ENCODE measurements at places on chromosomes 7 and 10. TPM values are rescaled to one million over a fixed set of nuclear protein-coding genes. Genes with fewer than 3 reads are reported as not detected.

DNA sequence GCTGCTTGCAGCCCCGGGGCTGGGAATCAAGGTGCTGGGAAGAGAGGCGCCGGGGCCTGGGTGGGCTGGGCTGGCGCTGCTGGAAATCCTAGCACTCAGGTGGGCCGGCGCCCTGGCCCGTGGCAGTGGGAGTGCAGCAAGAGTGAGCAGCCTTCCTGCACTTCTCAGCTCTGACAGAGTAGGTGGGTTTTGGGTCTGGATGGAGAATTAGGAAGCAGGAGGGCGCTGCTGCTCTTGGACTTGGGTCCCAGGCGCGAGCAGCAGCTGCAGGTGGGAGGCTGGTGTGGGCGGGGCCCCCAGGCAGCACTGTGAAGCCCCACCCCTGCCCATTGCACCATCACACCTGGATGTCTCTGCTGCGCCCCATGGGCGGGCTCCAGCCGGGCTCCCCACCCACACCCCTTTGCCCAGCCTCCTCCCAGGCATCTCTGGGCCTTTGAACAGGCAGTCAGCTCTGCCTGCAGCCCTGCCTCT is 6.0 kb downstream of the BRI3 start:
- no peak overlapping the region for H3K27ac ChIP-seq
- H3K36me3 ChIP-seq, result peaks cover 4% of the 10 kb centered on the region
- no peak overlapping the region for H3K4me3 ChIP-seq
- no peaks in the 10 kb centered on the region for H3K27me3 ChIP-seq
- peaks cover 33% of the 10 kb centered on the region for H3K4me1 ChIP-seq

- peaks cover 3% of the 10 kb centered on the region for H3K36me3 ChIP-seq
- no peak for DNase-seq
Observed at GRCh38 chr7:130444234-130444633, 3.4 kb upstream of the CEP41 start.

GRCh38 chr10:24858288-24859270 is 93.8 kb downstream of the PRTFDC1 start:
- no peak overlapping the region for H3K4me3 ChIP-seq
- peaks cover 2% of the 10 kb centered on the region for H3K4me1 ChIP-seq
- no peaks in the 10 kb centered on the region for H3K27me3 ChIP-seq
- DNase-seq, result no peak
- no peak overlapping the region for H3K27ac ChIP-seq
- no peaks in the 10 kb centered on the region for H3K36me3 ChIP-seq

GRCh38 chr7:15323550-15323949 is 238.3 kb downstream of the AGMO start:
- H3K27me3 ChIP-seq, result no peaks in the 10 kb centered on the region
- no peak overlapping the region for H3K4me3 ChIP-seq
- H3K27ac ChIP-seq, result no peak overlapping the region
- H3K36me3 ChIP-seq, result no peaks in the 10 kb centered on the region

DNA sequence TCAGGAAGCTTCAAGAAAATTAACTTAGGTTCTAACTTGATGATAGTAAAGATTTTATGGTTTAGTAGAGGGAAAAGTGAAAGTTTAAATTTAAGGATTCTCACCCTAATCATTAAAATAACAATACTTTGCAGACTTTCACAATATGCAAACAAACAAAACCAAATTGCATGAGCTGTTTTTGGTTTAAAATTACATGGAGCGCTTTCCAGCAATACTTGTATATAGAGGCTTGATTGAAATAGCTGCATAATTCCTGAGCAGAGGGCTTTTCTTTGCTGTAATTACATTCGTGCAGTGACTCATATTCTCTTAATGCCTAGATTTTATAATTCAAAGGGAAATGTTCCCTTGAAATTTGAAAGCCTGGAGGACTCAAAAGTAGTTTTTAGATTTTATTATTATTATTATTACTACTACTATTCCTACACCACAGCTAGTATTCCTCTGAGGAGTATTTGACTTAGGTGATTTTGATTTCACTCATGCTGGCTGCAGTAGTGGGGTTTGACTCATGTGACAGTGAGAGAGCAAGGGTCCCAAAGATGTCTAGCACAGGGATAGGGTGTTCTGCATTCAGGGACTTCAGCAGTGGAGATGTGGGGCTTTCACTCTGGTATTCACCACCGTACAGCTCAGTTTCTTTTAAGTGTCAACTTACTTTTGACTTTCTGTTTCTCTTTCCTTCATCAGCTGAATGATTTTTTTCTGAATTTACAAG is 138.1 kb downstream of the ADAM22 start:
- DNase-seq, result no peak
- no peaks in the 10 kb centered on the region for H3K4me1 ChIP-seq
- H3K27me3 ChIP-seq, result no peaks in the 10 kb centered on the region
- H3K4me3 ChIP-seq, result no peak overlapping the region
- no peak overlapping the region for H3K27ac ChIP-seq

DNA sequence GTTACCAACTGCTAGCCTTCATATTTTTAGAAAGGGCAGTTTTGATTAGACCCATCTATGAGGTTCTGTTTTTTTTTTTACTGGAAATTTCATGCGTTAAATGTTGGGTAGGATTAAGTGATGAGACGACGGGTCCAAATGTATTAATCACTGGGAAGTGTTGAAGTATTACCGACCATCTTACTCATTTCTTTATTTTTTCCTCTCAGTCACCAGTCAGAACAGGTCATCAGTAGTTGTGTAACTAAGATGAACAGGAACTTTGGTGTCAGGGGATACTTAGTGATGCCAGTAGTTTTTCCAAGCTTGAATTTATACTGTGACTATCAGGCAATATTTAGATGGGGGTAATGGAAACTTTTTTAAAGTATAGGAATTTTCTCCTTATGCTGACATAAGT is 14.2 kb downstream of the TFAM start:
- peaks cover 2% of the 10 kb centered on the region for H3K4me1 ChIP-seq
- DNase-seq, result no peak
- H3K36me3 ChIP-seq, result peaks cover 46% of the 10 kb centered on the region
- H3K4me3 ChIP-seq, result no peak overlapping the region
- H3K27me3 ChIP-seq, result no peaks in the 10 kb centered on the region
- no peak overlapping the region for H3K27ac ChIP-seq

DNA sequence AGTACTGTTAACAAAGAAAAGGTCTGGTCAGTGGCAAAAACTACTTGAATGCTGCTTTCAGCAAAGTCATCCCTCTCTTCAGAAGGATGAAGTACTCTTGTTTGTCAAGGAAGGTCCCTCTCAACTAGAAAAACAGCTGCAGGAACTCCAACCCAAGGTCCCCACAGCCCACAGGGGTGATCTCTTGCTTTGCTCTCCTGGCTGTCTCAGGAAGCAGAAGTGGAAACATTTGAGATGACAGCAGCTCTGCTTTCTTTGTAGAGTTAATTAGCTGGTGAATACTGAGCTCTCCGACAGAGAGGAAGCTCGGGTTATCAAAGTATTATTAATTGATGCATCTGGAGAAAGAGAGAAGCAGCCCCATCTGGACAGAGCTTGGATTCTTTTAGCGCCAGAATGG is 25.4 kb upstream of the LRGUK start:
- H3K4me3 ChIP-seq, result no peak overlapping the region
- no peaks in the 10 kb centered on the region for H3K36me3 ChIP-seq
- H3K27ac ChIP-seq, result no peak overlapping the region
- no peak for DNase-seq
- H3K27me3 ChIP-seq, result no peaks in the 10 kb centered on the region

DNA sequence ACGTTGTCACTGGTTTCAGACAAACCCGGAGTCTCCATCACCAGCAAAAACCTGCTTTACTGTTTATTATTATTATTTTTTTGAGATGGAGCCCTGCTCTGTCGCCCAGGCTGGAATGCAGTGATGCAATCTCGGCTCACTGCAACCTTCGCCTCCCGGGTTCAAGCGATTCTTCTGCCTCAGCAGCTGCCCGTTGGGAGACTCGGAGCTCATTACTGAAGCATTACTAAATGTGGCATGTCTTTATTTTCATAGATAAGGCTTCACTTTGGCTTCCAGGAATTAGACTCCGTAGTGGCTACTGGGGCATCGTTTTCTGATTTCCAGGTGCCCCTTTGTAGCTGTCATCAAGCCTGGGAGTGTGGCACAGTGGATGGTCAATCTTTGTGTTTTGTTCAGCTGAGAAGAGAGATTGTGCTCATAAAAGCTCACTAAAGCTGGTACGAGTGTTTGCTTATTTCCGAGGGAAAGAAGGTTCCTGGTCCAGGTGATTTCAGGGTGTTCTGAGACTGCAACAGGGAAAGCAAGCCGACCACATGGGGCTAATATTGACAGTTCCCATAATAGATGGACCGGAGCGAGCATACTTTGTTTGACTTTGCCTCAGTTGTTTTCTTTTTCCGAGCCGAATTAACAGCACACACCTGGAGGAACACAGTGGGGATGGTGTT is 163.1 kb downstream of the CAMK1D start:
- no peak for DNase-seq
- no peaks in the 10 kb centered on the region for H3K36me3 ChIP-seq
- H3K27ac ChIP-seq, result no peak overlapping the region

AGR2 gene
- total RNA-seq, result not detected

DNA sequence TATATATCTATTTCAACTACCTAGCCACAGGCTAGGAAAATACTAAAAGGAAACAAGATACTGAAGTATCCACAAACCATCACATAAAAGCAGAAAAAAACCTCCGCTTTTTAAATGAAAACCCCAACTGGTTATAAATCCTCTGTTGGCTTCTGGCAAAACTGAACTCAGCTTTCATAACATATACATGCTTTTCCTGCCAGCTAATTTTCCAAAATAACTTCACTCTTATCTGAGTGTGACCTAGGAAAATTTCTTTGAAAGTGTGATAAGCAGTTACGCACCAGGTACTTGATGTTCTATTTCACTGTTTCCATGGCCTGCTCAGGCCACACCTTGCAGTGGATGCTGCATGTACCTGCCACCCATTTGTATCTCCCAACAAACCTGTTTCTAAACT is 11.8 kb downstream of the FAM3C start:
- no peak for DNase-seq
- no peak overlapping the region for H3K27ac ChIP-seq
- H3K4me1 ChIP-seq, result peaks cover 57% of the 10 kb centered on the region
- H3K4me3 ChIP-seq, result no peak overlapping the region
- H3K36me3 ChIP-seq, result peaks cover 7% of the 10 kb centered on the region

DNA sequence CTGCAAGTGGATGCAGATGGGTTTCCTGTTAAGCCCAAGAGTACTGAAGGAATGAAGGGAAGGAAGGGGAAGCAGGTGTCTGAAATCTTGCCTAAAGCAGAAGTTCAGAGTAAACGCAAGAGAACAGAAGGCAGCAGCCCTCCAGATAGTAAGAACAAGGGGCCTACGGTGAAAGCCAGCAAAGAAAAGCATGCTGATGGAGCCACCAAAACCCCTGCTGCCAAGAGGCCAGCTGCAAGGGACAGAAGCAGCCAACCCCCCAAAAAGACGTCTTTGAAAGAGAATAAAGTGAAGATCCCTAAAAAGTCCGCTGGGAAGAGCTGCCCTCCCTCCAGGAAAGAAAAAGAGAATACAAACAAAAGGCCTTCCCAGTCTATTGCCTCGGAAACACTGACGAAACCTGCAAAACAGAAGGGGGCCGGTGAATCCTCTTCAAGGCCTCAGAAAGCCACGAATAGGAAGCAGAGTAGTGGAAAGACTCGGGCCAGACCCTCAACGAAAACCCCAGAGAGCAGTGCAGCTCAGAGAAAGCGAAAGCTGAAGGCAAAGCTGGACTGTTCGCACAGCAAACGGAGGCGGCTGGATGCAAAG is 152.5 kb downstream of the LCOR start:
- no peak overlapping the region for H3K4me3 ChIP-seq
- peaks cover 18% of the 10 kb centered on the region for H3K36me3 ChIP-seq
- peaks cover 6% of the 10 kb centered on the region for H3K4me1 ChIP-seq
- no peaks in the 10 kb centered on the region for H3K27me3 ChIP-seq

GRCh38 chr10:90866050-90866598 is 5.7 kb upstream of the RPP30 start:
- H3K36me3 ChIP-seq, result no peaks in the 10 kb centered on the region
- peaks cover 3% of the 10 kb centered on the region for H3K4me1 ChIP-seq
- H3K4me3 ChIP-seq, result no peak overlapping the region
- H3K27ac ChIP-seq, result no peak overlapping the region
- DNase-seq, result no peak

DNA sequence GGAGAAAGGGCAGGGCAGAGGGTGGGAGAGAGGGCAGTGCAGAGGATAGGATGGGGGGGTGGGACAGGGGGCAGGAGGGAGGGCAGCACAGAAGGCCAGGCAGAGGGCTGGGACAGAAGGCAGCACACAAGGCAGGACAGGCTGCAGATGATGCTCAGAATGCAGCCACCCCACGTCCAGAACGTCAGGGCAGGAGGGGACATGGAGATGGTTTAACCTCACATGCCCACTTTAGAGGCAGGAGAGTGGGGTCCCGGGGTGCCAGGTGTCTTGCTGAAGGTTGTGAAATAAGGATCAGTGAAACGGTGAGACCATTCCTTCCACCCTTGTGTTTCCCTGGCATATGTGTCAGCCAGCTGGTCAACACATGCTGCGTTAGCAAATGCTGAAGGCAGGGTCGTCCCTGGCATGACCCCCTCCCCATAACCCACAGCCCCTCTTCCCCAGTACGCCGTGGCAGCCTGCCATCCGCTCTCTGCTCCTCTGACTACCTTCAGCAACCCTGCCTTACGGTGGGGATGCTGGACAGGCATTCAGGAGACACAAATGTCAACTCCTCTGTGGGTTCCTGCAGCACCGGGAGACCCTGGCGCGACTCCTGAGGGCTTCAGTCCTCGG is 592.1 kb downstream of the DNAJB6 start:
- peaks cover 16% of the 10 kb centered on the region for H3K4me1 ChIP-seq
- no peak overlapping the region for H3K27ac ChIP-seq
- H3K4me3 ChIP-seq, result no peak overlapping the region
- peaks cover 9% of the 10 kb centered on the region for H3K36me3 ChIP-seq

IGF2BP3 gene
- 0.29 TPM for total RNA-seq

DNA sequence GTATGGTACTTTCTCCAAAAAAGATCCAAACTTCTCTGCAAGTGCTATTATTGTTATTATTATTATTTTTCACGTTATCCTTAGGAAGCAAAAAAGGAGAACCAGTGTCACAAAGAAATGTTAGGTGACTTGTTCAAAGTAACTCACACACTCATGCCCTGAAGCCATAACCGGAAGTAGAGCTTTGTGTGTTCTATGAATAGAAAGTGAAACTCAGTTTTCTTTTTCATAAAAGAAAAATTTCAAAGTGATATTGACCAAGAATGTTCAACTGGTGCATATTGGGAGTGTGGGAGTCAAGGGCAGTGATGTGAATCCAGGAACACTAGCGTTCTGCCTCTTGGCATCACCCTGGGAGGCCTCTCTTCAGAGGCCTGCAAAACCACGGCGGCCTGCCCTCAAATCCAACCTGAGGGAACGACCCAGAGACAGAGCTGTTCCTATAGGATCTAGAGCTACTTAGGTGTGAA is 106.1 kb downstream of the PRKCQ start:
- H3K4me3 ChIP-seq, result peak overlapping the region; percentile 71
- H3K36me3 ChIP-seq, result peaks cover 65% of the 10 kb centered on the region
- peak overlapping the region; percentile 89 for H3K27ac ChIP-seq
- H3K4me1 ChIP-seq, result peaks cover 53% of the 10 kb centered on the region
- DNase-seq, result peak; percentile 36

PAX4 gene
- not detected for total RNA-seq

DNA sequence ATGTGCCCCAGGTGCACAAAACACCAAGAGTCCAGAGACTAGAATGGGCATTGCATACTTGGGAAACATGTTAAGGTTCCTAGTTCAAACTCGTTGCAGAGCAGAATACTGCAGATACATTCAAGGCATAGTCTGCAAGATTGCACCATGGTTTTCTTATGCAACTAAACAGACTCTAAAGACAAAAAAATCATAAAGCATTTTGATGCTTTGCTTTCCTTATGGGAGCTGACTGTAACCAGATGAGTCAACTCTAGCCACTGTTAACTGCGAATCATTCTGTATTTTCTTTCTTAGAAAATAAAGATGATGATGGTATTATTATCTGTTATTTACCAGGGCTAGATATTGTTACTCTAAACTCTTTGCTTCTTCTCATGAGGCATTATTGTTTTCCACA is 19.7 kb downstream of the TRUB1 start:
- DNase-seq, result no peak
- H3K27me3 ChIP-seq, result no peaks in the 10 kb centered on the region
- H3K4me3 ChIP-seq, result no peak overlapping the region
- H3K36me3 ChIP-seq, result peaks cover 31% of the 10 kb centered on the region
- no peak overlapping the region for H3K27ac ChIP-seq

LRRN3 gene
- 5.4 TPM for total RNA-seq

Measured in activated naive CD4-positive, alpha-beta T cell treated with anti-CD3 and anti-CD28 coated beads for 36 hours (primary cell).